Stimulated activated CD8-positive, alpha-beta memory T cell treated with anti-CD3 and anti-CD28 coated beads, Interleukin-7, amount 100 ng/mL, for 24 hours (primary cell): ENCODE measurements at places on chromosomes 16 and 17.

DNA sequence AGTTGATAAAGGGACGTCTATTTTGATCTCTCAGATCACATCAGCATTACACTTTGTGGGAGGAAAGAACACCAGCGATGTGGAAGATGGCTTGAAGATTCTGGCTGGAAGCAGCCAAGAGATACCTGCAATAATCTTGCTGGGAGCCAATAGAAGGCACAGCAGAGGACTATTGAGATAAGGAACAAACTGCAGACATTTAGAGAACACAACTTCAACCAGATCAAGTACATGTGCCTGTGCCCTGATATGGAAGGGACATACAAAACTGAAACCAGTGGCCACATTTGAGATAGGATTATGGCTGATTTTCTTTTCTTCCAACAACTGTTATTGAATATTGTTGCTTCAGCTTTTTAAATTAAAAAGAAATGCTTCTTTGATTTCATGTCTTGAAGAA is 18.6 kb upstream of the PSMD7 start:
- no peak for DNase-seq

- DNase-seq, result peak; percentile 13
Measured at GRCh38 chr17:45394913-45395568, 37.6 kb downstream of the ARHGAP27 start.

GRCh38 chr17:33927732-33928133 is 327.4 kb upstream of the CCL2 start:
- no peak for DNase-seq

GRCh38 chr16:29650771-29651170 is 12.3 kb upstream of the SPN start:
- no peak for DNase-seq

GRCh38 chr16:87324411-87325275 is 7.5 kb upstream of the C16orf95 start:
- DNase-seq, result no peak

GRCh38 chr17:35901631-35902175 is 21.5 kb upstream of the CCL5 start:
- DNase-seq, result no peak

DNA sequence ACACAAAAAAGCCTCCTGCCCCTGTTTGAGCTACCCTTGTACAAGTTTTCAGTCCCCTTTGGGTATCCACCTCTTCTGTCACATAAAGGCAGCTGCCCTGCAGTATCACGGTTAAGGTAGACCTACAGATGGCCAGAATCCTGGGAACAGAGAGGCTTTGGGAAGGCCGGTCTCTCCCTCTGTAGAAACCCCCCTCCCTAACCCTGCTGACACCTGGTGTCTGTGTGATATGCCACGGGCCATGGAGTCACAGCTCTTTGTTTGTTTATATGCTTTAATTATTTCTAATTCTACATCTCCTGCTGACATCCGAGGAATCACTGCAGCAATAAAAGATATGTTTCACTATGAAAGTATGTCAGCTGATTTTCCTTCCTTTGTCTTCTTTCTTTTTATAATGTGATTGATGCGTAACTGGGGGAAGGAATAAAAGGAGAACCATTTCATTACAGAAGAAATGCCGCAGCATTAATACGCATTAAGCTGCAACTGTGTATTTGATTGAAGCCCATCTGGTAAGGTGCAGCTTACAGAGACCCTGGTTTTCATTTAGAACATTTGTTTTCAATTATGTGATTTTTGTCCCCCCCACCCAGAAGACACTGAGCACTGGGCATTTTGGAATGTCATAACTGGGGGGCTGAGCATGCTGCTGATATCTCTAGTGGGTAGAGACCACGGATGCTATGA is 142.1 kb downstream of the SLC39A11 start:
- DNase-seq, result no peak
